ENCODE measurements at places on chromosomes 16 and 17.

- DNase-seq, result no peak
Measured at GRCh38 chr16:48193846-48194245, 38.1 kb upstream of the ABCC12 start.

GRCh38 chr17:61402978-61403800, 3.5 kb downstream of the TBX2 start:
- DNase-seq, result no peak

- no peak for DNase-seq
Measured at GRCh38 chr16:83058376-83058775, 431.6 kb downstream of the CDH13 start.

- DNase-seq, result no peak
Measured at GRCh38 chr16:69942627-69943170, 8.4 kb upstream of the CLEC18A start.

DNA sequence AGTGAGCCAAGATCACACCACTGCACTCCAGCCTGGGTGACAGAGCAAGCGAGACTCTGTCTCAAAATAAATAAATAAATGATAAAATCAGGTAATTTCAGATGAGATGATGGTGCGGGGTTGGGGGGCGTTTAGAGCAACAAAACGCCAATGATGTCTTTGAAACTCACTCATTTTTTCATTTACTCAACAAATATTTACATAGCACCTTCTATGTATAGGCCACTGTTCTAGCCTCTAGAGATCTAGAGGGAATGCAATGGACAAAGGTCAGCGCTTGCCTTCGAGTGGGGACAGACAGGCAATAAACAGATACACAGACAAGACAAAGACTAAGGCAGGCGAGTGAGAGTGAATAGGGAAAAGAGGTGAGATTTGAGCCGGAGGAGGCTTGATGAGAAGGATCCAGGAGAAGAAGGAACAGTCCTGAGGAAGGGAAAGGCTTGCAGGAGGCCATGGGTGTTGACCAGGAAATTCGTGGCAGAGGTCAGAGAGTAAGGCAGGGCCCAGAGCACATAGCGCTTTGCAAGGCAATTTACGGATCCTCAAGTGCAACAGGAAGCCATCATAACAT, 14.1 kb downstream of the ALDH3A1 start:
- DNase-seq, result no peak

GRCh38 chr16:1732071-1732470, 26.1 kb downstream of the MAPK8IP3 start:
- no peak for DNase-seq

GRCh38 chr16:83953796-83954576, 946 bp downstream of the OSGIN1 start:
- DNase-seq, result peak; percentile 15

- DNase-seq, result peak; percentile 49
Measured at GRCh38 chr16:74862743-74863244, 88.2 kb upstream of the FA2H start.

DNA sequence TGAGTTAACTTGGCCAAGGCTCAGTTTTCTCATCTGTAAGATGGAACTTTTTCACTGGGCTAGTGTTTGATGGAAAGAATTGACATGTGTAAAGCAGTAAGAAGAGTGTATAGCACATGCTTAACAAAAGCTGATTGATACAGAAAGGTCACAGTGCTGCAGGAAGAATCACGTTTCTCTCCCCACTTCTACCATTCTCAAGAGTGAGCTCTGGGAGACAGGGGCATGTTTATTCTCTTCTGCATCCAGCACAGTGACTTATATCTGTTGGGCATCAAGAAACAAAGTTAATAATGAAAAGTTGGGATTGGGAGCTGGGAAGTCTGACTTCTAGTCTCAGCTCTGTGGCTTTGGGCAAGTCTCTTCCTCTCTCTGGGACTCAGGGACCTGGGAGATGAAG, 55.3 kb downstream of the IRX3 start:
- DNase-seq, result no peak

GRCh38 chr17:10121971-10122707, 76.3 kb downstream of the GAS7 start:
- no peak for DNase-seq

All from NCI-H2227 treated with DMSO at 0.1 percent for 48 hours (cell line).